NCI-H510A (cell line): ENCODE measurements at places on chromosomes 5 and 9.

DNA sequence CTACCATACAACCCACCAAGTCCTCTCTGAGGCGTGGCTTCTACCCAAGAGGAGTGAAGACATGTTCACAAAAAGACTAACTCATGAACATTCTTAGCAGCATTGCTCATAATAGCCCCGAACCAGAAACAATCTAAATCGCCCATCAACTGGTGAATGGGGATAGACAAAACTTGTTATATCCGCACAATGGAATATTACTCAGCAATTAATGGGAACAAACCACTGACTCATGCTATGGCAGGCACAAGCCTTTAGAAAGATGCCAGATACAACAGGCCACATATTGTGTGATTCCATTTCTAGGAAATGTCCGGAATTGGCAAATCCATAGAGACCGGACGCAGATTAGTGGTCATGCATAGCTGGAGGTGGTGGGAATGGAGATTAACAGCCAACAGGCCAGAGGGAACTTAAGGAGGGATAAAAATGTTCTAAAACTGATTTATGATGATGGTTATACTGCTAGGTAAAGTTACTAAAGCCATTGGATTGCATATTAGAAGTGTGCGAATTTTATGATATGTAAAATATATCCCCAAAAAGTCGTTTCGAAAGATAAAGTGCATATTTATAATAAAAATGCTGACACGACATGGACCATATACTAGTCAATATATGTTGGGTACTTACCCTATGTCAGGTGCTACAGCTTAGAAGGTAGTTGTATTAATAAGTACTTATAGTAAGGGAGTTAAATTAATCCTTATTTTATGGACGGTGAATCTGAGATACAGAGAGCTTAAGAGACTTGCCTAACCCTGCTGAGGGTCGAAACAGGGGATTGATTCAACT lies 55.4 kb downstream of the LHX2 start:
- DNase-seq: no peak

DNA sequence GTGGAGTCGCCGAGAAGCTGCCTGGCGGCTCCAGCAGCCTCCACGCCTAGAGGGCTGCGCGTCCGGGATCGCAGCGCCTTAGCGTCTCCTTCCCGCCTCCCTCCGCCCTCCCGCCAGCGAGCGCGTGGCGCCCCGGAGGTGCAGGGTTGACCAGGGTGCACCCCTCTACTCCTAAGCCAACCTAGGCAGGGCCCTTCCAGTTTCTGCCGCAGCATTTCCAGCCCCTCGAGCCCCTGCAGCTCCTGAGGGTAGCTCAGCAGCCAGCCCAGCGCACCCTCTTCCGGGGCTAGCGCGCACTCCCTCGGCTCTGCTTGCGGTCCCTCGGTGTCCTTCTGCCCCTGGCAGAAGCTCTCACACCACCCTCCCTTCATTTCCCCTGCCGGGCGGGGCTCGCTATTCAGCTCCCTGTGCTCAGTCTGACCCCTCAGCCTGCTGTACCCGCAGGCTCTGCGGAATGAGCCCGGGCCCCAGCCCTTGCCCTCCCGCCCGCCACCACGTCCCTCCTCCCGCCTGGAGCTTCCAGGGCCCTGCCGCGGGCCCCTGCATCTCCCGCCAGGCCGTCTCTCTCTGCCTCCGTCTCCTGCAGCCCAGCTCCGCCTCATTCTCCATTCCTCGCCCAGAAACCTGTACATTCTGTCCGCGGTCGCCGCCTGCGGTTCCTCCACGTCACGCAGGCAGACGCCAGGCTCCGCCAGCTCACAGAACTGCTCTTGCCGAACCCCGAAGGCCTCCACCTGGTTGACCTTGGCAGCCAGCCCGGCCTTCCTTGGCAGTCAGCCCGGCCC lies 61.8 kb downstream of the SPATA31C2 start:
- peak; percentile 7 for DNase-seq

DNA sequence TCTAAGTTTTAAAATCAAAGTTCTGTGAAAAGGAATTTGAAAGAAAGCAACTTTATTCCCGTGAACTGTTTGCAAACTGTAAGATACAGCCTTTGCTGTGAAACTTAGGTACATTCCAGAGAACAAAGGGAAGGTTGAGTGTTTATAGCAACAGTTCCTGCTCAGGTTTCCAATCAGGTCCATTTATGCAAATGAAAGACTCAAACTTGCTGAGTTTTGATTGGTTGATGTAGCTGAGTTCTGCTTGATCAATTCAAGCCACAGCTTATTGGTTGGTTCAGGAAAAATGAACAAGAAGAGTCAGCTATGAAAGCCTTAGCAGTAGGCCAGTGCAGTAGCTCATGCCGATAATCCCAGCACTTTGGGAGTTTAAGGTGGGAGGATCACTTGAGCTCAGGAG lies 37.9 kb downstream of the SLC27A6 start:
- DNase-seq: no peak

DNA sequence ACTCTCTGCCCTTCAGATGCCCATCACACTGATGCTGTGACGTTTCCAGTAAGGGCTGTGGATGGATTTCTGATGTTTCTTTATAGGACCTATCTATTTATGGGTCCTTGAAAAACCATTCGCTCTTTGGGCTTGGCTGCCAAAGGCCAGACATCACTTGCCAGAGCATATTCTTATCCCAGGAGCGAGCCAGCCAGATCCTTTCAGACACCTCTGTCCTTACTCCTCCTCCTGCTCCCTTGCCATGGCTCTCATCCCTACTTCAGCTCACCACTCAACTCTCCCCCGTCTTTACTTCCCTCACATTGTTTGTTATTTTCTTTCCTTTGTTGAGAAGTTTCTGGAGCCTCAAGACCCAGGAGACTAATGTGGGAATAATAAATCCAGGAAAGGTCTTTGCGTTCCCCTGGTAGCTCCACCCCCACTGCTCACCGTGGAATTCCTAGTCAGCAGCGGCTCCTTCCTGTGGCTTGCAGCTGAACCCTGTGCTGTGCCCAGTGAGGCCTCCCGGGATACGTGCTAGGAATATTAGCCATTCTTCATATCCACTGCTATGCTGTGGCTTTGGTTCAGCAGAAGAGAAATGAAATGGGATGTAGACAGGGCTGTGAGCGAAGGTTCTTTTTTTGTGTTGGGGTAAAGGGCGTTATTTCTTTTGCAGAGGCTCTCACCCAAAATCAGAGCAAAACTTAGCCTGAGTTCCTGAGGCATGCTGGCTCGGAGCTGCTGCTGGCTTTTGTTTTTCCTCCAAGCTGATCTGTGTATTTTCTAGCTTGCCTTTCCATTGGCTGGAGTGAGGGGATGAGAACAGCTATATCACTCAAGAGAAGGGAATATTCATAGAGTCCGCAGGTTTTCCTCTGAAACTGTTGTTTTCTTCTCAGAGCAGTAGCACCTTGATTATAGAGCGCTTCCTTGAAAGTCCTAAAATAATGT lies 171.1 kb downstream of the SAXO1 start:
- no peak for DNase-seq

- no peak for DNase-seq
Measured at GRCh38 chr5:172827841-172828240, 6.2 kb upstream of the ERGIC1 start.

- no peak for DNase-seq
Measured at GRCh38 chr5:131394128-131394527, 130.3 kb downstream of the CDC42SE2 start.

DNA sequence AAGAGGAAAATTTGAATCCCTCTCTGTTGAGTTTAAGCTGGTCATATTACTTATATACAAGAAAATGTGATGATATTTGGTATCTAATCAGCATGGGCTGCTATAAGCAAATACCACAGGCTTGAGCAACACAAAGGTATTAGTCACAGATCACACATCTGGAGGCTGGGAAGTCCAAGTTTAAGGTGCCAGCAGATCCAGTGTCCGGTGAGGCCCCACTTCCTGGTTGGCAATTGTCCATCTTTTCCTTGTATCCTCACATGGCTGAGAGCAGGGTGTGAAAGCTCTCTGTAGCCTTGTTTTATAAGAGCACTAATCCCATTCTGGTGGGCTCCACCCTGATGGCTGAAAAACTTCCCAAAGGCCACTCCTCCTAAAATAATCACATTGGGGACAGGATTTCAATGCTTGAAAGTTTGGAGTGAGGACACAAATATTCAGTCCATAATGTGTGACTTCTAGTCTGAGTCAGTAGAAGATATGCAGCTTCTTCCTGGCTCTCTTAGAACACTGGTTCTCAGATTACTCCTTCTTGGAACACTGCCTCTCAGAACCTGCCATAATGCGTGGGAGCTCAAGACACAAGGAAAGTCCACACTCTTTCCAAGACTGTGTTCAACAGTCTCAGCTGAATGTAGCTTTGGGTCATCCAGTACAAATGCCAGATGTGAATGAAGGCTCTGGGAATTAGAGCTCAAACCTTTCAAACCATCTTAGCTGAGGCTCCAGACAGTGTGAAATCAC lies 124.1 kb downstream of the PRDM9 start:
- no peak for DNase-seq

DNA sequence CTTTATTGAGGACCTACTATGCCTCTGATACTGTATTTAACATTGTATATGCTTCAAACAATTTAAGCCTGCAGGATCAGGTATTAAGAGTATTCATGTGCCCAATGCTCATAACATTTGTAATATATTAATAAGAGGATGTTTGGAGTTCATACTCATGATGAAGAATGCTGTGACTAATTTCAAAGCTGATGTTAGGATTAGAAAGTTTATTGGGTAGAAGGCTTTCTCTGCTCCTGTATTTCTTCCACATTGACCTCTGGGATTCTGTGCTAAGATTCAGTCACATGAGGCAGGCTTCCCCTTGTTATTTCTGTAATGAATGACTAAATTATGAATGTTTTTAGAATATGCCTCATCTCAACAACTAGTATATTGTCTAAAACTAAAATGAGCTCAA lies 456.4 kb downstream of the NFIB start:
- no peak for DNase-seq

- DNase-seq: no peak
Measured at GRCh38 chr5:160230686-160231527, 1.6 kb downstream of the FABP6 start.

- DNase-seq: no peak
Measured at GRCh38 chr5:43514025-43514424, 923 bp downstream of the C5orf34 start.

DNA sequence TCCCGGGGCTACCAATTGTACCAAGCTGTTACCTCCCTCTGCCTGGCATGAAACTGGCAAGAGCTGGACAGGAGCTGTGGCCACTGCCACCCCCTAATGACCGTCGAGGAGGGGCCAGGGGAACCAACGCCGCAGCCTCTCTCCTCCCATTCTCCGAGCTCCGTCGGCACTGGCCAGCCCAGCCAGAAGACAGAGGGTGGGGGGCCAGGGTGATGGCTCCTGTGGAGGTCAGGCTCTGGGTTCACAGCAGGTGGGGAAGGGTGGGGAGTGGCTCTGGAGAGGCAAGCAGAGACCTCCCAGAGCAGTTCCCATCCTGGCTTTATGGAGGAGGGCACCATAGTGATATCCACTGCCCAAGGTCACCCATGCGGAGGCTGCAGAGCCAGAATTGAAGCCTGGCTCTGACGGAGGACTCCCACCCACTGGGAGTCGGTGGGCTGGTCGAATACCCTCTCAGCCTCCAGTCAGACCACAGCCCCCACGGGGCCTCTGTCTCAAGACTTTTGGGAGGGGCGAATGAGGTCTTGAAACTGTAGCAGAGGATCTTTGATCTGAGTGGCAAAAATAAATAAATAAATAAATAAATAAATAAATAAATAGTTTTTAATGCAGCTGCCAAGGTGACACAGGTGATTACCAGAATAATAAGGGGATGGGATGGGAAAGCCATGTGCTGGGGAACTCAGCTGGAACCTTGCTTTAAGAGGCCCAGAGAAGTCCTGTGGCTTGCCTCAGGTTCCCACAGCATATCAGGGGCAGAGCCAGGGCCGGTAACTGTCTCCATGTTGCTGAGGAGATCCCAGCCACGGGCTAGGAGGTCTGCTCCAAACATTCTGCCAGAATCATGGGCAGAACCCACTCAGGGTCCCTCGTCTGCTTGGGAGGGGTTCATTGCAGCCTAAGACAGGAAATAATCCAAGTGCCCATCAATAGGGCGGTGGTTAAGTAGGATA lies 42.5 kb upstream of the NEURL1B start:
- DNase-seq: no peak

DNA sequence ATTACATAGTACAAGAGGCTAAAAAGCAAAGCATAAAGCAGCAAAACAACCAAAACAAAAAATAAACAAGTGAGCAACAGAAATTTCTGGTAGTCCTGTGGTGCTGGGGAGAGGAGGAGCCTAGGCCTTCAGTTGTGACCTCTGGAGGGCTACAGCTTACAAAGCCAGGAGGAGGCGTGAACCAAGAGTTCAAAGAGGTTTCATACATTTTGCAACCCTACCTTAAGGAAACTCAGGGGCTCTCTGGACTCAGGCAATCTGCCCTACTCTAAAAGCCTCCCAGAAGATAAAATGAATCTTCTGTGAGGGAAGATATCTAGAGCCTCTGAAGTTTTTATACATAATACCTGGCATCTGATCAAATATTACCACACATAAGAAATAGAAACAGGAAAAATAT lies 187.4 kb downstream of the AGTPBP1 start:
- DNase-seq: no peak

- peak; percentile 3 for DNase-seq
Measured at GRCh38 chr5:32612134-32612888, 27.0 kb downstream of the SUB1 start.

- DNase-seq: no peak
Measured at GRCh38 chr9:114177423-114178064, 22.2 kb downstream of the COL27A1 start.

DNA sequence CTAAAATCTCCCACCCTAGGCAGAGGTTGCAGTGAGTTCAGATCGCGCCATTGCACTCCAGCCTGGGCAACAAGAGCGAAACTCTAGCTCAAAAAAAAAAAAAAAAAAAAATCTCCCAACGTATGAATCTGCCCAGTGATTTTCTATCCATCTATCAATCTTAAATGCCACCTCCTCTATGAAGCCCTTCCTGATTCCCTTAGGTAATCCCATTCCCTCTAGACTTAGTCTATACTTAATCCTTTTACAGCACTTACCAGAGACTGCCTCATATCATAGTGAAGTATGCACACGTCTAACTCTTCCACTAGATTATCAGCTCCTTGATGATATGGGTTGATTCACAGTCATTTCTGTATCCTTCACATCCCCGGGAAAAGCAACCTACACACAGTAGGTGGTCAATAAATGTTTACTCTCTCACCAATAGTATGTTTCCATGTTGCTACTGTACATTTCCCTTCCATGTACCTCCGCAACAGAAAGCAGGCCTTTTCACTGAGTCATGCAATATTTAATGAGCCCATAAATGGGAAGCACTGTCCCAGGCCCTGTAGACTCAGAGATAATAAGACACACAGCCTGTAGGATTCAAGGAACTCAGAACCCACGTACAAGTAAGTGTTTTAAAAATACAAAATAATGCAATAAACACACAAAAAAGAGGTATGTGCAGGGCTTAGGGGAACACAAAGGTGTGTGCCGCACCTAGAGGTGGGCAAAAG lies 1.2 kb downstream of the DROSHA start:
- DNase-seq: no peak

- no peak for DNase-seq
Measured at GRCh38 chr5:89850513-89850865, 559.1 kb downstream of the CETN3 start.

GRCh38 chr5:117189784-117190183 lies 615.2 kb upstream of the SEMA6A start:
- no peak for DNase-seq

- DNase-seq: no peak
Measured at GRCh38 chr5:37836592-37837413, 3.0 kb downstream of the GDNF start.
